H4 (cell line): ENCODE measurements at places on chromosomes 13 and 19. TPM values are rescaled to one million over a fixed set of nuclear protein-coding genes. Genes with fewer than 3 reads are reported as not detected.

Gene KIRREL2
- 0.08 and 0.19 TPM in 2 replicates for total RNA-seq

Gene IGLON5
- 0.72 and 1.2 TPM in 2 replicates for total RNA-seq

Gene NLRP5
- 0.12 and 1.3 TPM in 2 replicates for total RNA-seq

Gene C1QTNF9
- total RNA-seq: not detected in 2 replicates

Gene TNNT1
- 300 and 334 TPM in 2 replicates for total RNA-seq
